ENCODE measurements at places on chromosomes 13 and 19.

DNA sequence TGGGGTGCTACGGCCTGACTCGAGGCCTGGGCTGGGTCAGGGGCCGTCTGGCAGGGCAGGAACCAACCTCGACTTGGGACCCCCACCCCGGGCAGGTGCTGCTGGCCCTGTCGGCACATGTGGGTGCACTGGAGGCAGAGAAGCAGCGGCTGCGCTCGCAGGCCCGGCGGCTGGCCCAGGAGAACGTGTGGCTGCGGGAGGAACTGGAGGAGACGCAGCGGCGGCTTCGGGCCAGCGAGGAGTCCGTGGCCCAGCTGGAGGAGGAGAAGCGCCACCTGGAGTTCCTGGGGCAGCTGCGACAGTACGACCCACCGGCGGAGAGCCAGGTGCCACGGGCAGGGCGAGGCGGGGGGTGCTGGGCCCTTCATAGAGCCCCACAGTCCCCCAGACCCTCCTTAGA lies 5.9 kb downstream of the KLC3 start:
- DNase-seq = no peak

DNA sequence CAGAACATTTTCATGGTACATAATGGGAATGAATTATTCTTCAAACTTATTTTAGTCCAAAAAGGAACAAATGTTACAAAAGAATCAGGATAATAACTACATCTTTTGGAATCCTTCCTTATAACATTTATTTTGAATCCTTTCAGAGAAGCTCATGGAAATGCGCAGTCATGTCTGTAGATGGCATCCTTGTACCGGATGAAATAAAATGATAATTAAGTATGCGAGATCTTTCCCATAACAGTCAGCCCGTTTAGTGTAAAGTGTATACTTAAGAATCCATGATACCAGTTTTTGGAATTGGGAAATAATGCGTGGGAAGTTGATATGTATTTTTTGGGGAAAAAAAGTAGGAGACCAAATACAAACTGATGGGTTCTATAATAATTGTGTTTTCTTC lies 418.8 kb downstream of the GPC5 start:
- no peak for DNase-seq

- DNase-seq = peak; percentile 52
Observed at GRCh38 chr13:99367663-99368448, 60.7 kb upstream of the GPR183 start.

GRCh38 chr19:46812977-46813838 lies 24.8 kb upstream of the SLC1A5 start:
- DNase-seq = no peak

DNA sequence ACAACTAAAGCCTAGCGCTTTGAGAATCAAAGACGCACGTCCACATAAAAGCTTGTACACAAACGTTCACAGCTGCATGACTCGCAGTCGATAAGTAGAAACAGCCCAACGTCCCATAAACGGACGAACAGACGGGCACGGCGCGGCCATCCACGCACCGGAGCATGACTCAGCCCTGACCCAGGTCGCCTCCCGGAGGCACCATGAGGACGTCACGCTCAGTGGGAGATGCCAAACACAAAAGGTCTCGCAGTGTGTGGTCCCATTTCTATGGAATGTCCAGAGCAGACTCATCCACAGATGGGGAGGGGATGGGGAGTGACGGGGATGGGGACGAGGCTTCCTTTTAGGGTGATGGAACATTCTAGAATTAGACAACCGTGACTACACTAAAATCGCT lies 9.4 kb downstream of the POLRMT start:
- no peak for DNase-seq

- DNase-seq = peak; percentile 51
Observed at GRCh38 chr13:23899555-23899954, 2.3 kb upstream of the C1QTNF9B start.

DNA sequence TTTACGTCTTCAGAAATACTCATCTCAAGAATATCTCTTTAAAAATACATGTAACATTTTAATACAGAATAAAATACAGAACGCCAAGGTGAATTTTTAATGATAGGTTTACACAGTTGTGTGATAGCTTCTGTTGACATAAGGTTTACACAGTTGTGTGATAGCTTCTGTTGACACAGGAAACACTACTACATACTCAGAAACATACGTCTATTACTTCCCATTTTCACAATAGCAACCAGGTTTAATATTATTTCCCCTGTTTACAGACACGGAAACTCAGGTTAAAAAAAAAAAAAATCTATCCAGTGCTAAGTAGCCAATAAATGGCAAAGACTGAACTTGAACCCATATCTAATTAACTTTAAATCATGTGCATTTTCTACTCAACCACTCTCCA lies 571.2 kb downstream of the LIG4 start:
- DNase-seq = no peak

Measured in CD4-positive, alpha-beta T cell treated with Interleukin-2 at 100 ng/mL for 4 hours (primary cell).